ENCODE measurements at places on chromosomes 6 and 20. TPM values are rescaled to one million over a fixed set of nuclear protein-coding genes. Genes with fewer than 3 reads are reported as not detected.

BPIFB2 gene
- 0.05 TPM for total RNA-seq

APCDD1L gene
- 0.05 TPM for total RNA-seq

OLIG3 gene
- total RNA-seq, result 0.05 TPM

PARD6B gene
- 3.1 TPM for total RNA-seq

TRIM15 gene
- total RNA-seq, result 0.19 TPM

CABLES2 gene
- 2.0 TPM for total RNA-seq

COL19A1 gene
- total RNA-seq, result 8.7 TPM

AGER gene
- 8.5 TPM for total RNA-seq

IL17A gene
- total RNA-seq, result 0.05 TPM

ANKEF1 gene
- total RNA-seq, result 4.2 TPM

DNA sequence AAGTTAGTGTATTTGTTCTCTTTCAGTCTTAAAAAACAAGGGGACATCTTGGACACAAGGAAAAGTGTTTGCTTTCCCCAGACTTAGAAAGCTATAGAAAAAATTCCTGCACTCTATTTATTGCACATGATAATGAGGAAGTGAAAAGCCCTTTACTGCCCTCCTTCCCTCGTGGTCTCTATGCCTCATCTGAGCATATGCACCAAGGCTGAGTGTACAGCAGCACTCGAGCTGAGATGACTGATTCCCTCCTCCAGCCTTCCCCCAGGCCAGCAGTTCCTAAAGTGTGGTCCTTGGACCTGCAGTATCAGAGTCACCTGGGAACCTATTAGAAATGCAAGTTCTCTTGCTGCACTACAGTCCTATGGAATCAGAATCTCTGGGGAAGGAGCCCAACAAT is 14.3 kb upstream of the LAMP5 start:
- DNase-seq, result no peak
- H3K4me3 ChIP-seq, result no peak overlapping the region
- H3K27ac ChIP-seq, result no peak overlapping the region
- H3K4me1 ChIP-seq, result no peaks in the 10 kb centered on the region

GRCh38 chr6:1231941-1232340 is 80.0 kb upstream of the FOXQ1 start:
- H3K27me3 ChIP-seq, result no peaks in the 10 kb centered on the region
- H3K4me1 ChIP-seq, result no peaks in the 10 kb centered on the region
- H3K4me3 ChIP-seq, result no peak overlapping the region
- DNase-seq, result no peak
- H3K27ac ChIP-seq, result no peak overlapping the region
- no peaks in the 10 kb centered on the region for H3K36me3 ChIP-seq

GRCh38 chr6:11007715-11008608 is 36.1 kb downstream of the ELOVL2 start:
- no peaks in the 10 kb centered on the region for H3K36me3 ChIP-seq
- no peak overlapping the region for H3K4me3 ChIP-seq
- no peak for DNase-seq
- no peaks in the 10 kb centered on the region for H3K27me3 ChIP-seq
- H3K27ac ChIP-seq, result no peak overlapping the region

DNA sequence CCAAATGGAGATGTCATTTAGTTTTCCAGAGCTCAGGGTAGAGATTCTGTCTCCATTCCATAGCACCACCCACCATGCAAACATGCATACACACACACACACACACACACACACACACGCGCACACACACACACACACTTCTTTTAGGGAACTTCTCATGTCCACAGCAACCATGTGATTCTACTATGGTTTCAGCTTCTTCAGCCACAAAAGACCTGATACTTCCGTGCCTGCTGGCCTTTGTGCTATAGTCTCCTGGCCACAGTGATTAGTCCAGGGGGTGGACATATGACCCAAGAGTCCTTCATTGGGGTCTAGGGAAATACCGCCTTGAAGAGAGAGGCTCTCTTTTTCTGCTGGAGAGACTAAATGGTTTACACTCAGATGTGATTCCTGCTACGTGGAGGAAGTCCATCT is 53.5 kb downstream of the CARMIL1 start:
- DNase-seq, result no peak
- no peak overlapping the region for H3K27ac ChIP-seq
- H3K27me3 ChIP-seq, result no peaks in the 10 kb centered on the region

- H3K36me3 ChIP-seq, result no peaks in the 10 kb centered on the region
- H3K4me1 ChIP-seq, result no peaks in the 10 kb centered on the region
- H3K27ac ChIP-seq, result no peak overlapping the region
- H3K27me3 ChIP-seq, result no peaks in the 10 kb centered on the region
These were observed 70.3 kb upstream of the DSP start for GRCh38 chr6:7471171-7471570.

GRCh38 chr6:10850728-10851127 is 12.4 kb upstream of the MAK start:
- no peak for DNase-seq
- no peak overlapping the region for H3K27ac ChIP-seq
- no peaks in the 10 kb centered on the region for H3K27me3 ChIP-seq
- H3K4me1 ChIP-seq, result peaks cover 5% of the 10 kb centered on the region

DNA sequence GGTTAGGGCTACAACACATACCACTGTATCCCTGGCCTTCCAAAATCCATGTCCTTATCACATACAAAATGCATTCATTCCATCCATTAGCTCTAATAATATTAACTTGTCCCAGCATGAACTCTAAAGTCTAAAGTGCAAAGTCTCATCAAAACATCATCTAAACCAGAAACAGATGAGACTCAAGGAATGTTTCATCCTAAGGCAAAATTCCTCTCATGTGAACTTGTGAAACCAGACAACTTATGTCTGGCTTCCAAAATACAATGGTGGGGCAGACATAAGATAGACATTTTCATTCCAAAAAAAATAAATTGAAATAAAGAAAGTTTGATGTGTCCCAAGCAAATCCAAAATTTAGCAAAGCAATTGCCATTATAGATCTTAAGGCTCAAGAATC is 257.4 kb downstream of the HTR1B start:
- no peak overlapping the region for H3K27ac ChIP-seq
- H3K4me3 ChIP-seq, result no peak overlapping the region
- H3K27me3 ChIP-seq, result no peaks in the 10 kb centered on the region
- no peaks in the 10 kb centered on the region for H3K4me1 ChIP-seq
- no peaks in the 10 kb centered on the region for H3K36me3 ChIP-seq
- DNase-seq, result no peak

GRCh38 chr20:23515250-23515939 is 24.5 kb downstream of the CST8 start:
- no peak overlapping the region for H3K27ac ChIP-seq
- no peaks in the 10 kb centered on the region for H3K4me1 ChIP-seq
- no peaks in the 10 kb centered on the region for H3K36me3 ChIP-seq
- DNase-seq, result no peak
- no peak overlapping the region for H3K4me3 ChIP-seq
- no peaks in the 10 kb centered on the region for H3K27me3 ChIP-seq

DNA sequence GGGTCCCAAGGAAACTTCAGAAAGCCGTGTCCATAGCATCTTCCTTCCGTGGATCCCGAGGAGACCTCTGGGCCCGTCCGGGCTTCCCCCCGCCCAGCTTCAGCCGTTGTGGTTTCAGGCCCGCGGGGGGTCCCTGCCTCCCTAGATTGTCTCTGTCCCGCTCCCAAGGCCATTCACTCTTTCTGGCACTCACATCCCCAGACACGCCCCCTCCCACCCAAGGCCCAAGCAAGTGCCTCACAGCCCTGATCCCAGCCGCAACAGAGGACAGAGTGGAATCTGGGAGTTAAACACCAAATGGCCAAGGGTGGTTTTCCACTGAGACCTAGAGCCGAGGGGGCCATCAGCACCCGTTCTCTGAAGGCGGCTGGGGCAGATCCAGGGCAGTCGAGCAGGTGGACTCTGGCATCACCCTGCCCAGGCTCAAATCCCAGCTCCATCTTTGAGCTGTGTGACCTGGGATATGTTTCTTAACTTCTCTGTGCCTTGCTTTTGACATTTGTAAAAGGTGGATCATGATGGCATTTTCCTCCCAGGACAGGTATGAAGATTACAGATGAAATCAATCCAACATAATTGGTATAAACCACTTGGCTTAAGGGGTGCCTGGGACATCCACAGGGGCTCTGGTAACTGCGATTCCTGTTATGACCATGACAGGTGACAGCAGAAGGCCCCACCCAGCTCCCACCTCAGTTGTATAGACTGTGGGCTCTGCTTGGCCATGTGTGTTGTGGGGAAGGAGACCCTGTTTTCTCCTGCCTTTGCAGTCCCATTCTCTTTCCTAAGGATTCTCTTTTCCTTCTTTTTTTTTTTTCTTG is 48.1 kb downstream of the CTCFL start:
- no peak overlapping the region for H3K27ac ChIP-seq
- no peaks in the 10 kb centered on the region for H3K27me3 ChIP-seq
- H3K36me3 ChIP-seq, result no peaks in the 10 kb centered on the region
- no peak for DNase-seq
- no peak overlapping the region for H3K4me3 ChIP-seq
- H3K4me1 ChIP-seq, result peaks cover 22% of the 10 kb centered on the region

GRCh38 chr6:85408039-85408438 is 41.8 kb upstream of the NT5E start:
- no peak overlapping the region for H3K4me3 ChIP-seq
- no peak overlapping the region for H3K27ac ChIP-seq
- no peaks in the 10 kb centered on the region for H3K4me1 ChIP-seq
- DNase-seq, result no peak
- H3K36me3 ChIP-seq, result no peaks in the 10 kb centered on the region
- H3K27me3 ChIP-seq, result no peaks in the 10 kb centered on the region

GRCh38 chr6:130046671-130047070 is 28.3 kb downstream of the L3MBTL3 start:
- H3K4me3 ChIP-seq, result no peak overlapping the region
- no peaks in the 10 kb centered on the region for H3K4me1 ChIP-seq
- peaks cover 16% of the 10 kb centered on the region for H3K36me3 ChIP-seq
- H3K27ac ChIP-seq, result no peak overlapping the region

DNA sequence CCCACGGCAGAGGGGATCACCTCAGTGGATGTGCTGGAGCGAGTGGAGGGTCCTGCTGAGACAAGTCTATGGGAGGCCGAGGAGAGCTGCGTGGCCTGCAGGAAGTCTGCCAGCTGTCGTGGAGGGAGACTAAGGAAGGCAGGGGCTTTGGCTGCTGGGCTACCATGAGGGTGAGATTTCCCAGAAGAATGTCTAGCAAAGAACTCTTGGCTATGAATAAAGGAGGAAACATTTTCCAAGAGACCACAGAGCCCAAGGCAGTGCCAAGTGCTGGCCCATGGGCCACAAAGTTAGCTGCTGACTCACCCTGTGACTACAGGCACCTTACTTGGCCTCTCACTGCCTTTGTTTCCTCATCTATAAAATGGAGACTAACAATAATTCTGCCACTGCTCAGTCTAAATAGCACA is 73.4 kb downstream of the PRDM1 start:
- DNase-seq, result no peak
- H3K27me3 ChIP-seq, result no peaks in the 10 kb centered on the region
- no peak overlapping the region for H3K27ac ChIP-seq
- peaks cover 17% of the 10 kb centered on the region for H3K4me1 ChIP-seq
- H3K36me3 ChIP-seq, result no peaks in the 10 kb centered on the region

DNA sequence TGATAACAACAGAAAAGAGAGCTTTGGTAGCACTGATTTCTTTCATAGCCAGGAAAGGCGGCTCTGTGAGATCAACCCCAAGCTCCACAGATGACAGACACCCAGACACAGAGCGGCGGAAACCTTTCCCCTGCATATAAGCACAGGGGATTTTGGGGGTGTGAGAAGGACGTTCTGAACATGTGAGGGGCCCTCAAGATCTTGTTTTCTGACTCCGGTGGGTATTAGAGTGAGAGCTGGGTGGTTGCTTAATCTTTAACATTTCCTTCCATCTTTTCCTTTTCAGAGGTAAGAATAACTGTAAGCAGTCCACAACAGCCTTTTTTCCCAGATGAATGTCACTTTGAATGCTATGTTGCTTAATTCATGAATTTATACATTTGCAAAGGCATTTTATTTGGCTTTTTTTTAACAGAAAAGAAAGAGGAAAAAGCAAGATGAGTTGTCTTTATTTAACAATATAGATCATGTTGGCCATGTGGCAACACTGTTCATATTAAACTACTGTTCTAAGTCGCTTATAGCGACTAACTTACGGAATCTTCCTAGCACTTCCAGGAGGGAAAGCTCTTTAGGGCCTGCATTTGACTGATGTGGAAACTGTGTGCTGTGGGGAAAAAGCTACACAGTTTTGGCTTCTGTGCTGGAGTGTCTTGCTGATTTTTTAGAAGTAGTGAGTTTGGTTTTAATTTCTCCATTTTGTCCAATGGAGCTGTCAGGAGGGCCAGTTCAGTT is 80.5 kb upstream of the NAA20 start:
- no peaks in the 10 kb centered on the region for H3K36me3 ChIP-seq
- peaks cover 8% of the 10 kb centered on the region for H3K27me3 ChIP-seq
- no peak for DNase-seq

GRCh38 chr6:134238960-134239795 is 78.7 kb downstream of the SGK1 start:
- H3K4me3 ChIP-seq, result no peak overlapping the region
- H3K36me3 ChIP-seq, result no peaks in the 10 kb centered on the region
- H3K27me3 ChIP-seq, result no peaks in the 10 kb centered on the region
- no peak for DNase-seq
- peaks cover 11% of the 10 kb centered on the region for H3K4me1 ChIP-seq

DNA sequence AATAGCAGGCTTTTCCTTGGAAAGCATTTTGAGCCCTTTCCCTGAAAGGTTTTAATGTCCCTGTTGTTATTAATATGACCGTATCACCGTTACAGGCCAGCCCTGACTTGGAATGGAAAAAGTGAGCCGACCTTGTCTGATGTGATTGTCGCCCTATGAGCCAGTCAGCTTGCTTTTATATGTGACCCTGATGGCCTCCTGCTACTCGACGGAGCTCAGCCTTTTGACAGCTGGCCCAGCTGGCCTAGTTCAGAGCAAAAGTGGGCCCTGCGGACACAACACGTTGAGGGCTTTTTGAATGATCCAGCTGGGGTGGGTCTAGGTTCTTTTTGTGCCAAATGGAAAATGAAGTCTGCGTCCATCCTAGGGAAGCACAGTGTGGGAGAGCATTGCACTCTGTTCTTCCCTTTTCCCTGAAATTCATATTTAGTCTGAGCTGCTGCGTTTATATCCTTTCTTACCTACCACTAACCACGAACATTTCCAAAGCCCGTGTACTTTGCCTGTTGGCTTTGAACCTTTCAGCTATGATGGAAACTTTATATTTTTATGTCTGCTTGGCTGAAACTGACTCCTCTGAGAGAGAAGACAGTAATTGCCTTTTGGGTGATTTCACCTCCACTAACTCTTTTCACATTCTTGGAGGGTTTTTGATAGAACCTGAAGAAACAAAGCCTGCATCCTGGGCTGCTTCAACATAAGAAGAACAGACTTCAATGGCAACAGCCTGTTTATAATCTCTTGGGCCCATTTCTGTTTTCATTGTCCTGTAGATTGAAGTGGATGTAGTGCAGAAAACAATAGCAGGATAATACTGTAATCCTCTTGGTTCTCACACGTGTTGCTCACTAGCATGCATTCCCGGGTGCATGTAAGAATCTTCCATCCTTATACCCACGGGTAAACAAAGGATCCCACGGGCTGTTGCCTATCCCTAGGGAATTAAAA is 121.8 kb upstream of the HDGFL1 start:
- DNase-seq, result no peak
- no peaks in the 10 kb centered on the region for H3K36me3 ChIP-seq
- H3K27ac ChIP-seq, result no peak overlapping the region
- H3K27me3 ChIP-seq, result no peaks in the 10 kb centered on the region
- peaks cover 15% of the 10 kb centered on the region for H3K4me1 ChIP-seq
